CD4-positive, alpha-beta T cell treated with Interleukin-15 for 4 hours (primary cell): ENCODE measurements at places on chromosomes 3 and 15.
A peak's percentile ranks its signal among the peaks of the same experiment; 100 is the strongest.

- no peak for DNase-seq
These were observed 10.4 kb downstream of the ATP2B2 start for GRCh38 chr3:10495003-10495402.

DNA sequence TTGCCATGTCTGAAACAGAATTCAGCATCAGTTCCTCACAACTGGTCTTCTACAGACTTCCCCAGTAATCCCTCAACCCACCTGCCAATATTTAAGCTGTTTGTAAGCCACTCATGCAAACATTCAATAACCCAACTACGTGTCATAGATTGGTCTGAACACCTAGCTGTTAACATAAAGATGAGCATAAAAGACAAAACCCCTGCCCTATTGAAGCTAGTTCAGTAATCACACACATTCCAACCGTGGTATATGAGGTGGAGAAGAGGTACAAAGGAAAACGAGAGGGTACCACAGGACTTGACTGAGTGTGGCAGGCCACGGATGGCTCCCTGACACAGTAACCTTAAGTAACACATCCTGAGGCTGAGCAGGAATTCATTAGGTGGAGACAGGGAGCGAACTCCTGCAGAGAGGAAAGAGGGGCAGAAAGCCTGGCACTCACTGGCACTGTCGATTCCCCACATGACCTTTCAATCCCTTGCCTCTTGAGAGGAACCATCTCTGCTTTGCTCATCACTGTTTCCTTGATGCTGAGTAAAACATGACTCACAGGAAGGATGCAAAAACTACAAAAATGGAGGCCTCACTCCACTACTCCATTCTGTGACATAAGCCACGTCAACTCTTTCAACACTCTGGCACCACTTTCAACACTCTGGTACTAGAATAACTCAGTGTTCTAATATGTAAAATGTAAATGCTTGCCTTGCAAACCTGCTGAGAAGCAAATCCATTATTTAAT lies 31.3 kb downstream of the RPN1 start:
- peak; percentile 36 for DNase-seq

GRCh38 chr3:149472030-149472797 lies 2.3 kb upstream of the TM4SF4 start:
- no peak for DNase-seq

DNA sequence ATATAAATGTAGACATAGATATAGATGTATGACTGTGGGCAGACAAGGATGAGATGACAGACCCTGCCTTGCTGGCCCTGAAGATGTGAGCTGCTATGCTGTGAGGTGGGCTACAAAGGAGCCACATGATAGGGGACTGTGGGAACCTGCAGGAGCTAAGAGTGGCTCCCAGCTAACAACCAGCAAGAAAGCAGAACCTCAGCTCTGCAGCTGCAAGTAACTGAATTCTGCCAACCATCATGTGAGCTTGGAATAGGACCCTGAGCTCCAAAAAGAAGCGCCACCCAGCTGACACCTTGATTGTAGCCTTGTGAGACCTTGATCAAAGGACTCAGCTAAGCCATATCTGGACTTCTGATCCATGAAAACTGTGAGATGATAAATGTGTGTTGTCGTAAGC lies 123.3 kb upstream of the GRM7 start:
- DNase-seq: no peak

- no peak for DNase-seq
These were observed 169.5 kb upstream of the THBS1 start for GRCh38 chr15:39411102-39411989.
